ENCODE measurements at places on chromosomes 5 and 9.

- no peak for DNase-seq
These were observed 38.9 kb upstream of the IFNK start for GRCh38 chr9:27485158-27485557.

DNA sequence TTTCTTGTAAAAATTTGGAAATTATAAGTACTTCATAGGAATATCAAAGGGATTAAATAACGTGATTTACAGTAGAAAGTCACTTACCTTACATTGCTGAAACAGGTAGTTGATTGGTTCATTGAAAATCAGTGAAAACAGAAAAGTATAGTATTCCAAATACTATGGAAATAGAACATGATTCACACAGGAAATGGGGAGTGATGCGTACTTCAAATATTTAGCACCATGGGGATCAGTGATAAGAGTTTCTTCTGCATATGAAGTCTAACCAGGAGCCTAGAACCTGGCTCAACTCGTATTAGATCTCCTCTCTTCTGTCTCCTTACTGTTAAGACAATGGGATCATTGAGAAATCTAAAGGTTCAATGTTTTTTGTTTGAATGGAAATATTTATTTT lies 133.3 kb downstream of the FAM174A start:
- no peak for DNase-seq

GRCh38 chr9:122370869-122371755 lies at the start of gene PTGS1:
Gene PTGS1 (plus strand): TSS chr9:122371024. CDS start chr9:122371085, 61 bp downstream.
- DNase-seq, result no peak

DNA sequence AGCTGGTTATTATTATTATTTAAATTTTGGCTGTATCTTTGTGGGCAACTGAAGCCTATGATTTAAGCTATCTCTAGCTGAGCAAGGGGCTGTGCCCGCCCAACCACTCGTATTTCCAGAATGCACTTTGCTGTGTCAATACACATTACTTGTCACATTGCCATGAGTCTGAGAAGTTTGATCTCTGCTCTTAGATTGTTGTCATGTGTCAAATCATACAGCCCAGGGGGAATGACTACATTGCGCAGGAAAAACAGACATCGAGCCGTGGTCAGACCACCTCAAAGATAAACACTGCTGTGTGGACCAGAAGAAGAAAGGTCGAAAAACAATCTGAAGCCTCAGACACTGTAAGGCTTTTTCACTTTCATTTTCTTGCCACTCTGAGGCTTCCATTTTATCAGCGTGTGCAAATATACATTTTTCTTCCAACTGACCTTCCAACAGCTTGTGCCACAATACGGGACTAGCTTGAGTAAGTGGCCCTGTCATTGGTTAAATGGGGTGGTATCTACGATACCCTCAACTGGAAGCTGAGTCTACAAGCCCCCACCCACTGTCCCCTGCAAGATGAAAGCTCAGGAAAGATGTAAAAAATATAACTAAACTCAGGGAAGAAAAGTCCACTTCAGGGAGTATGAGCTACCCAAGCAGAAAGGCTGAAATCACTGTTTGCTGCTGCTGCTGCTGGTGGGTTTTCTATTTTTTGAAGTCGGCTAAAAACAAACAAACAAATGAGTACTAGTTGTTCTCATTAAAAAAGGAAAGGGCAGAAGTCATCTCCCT lies 603.0 kb downstream of the BNC2 start:
- no peak for DNase-seq

- no peak for DNase-seq
These were observed 106.2 kb downstream of the CMYA5 start for GRCh38 chr5:79795764-79796398.

DNA sequence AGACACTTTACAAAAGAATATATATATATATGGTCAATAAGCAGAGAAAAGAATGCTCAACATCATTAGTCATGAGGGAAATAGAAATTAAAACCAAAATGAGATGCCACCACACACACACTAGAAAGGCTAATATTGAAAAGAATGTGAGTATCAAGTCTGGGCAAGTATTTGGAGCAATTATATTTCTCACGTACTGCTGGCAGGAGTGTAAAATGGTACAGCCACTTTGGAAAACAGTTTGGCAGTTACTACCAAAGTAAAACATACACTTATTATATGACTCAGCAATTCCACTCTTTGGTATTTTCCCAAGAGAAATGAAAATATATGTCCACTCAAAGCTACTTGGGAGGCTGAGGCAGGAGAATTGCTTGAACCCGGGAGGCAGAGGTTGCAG lies 29.8 kb downstream of the NEUROG1 start:
- no peak for DNase-seq

GRCh38 chr5:17157916-17158529 lies 59.4 kb upstream of the BASP1 start:
- DNase-seq, result no peak

All from Panc1 (cell line).